Activated T-helper 1 cell treated with Interleukin-2 at 50 U/mL for 16 hours (primary cell): ENCODE measurements at places on chromosomes 6 and 20.

GRCh38 chr6:161498359-161498758 lies 224.5 kb upstream of the AGPAT4 start:
- no peak for DNase-seq

DNA sequence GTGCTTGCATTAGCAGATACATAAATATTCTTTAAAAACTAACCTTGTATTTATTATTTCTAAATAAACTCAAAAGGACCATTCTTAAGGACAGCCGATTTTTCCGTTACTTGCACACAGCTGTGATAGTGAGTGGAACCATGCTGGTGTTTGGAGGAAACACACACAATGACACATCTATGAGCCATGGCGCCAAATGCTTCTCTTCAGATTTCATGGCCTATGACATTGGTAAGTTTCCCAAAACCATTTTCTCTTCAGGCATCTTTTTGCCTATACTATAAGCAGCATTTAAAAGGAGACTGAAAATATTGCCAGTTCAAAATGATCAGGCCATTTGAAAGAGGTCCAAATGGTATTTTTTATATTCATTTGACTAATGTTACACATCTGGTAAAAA lies 92.3 kb downstream of the ATRN start:
- no peak for DNase-seq

DNA sequence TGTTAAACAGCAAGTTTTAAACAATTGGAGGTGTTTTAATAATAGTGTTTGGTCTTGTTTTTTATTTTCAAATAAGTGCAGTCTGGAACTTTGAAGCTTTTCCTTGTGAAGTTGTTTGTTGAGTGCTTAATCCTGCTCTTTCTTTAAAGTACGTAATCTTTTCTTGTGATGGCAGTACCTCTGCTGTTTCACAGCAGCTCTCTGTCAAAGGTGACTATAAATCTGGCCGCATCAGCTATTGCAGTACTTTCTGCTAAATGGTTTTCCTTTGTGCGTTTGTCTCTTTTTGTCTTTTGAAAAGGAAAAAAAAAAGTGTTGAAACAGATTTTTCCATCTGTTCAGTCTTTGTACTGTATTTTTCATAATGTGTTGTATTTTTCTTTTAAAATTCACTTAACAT lies 12.7 kb downstream of the STXBP5 start:
- DNase-seq: no peak

GRCh38 chr6:137371634-137372016 lies 122.6 kb downstream of the OLIG3 start:
- DNase-seq: no peak

- no peak for DNase-seq
Measured at GRCh38 chr6:84061613-84062398, 28.2 kb downstream of the MRAP2 start.

GRCh38 chr6:133972388-133972787 lies 19.4 kb downstream of the TBPL1 start:
- DNase-seq: no peak
